Aortic smooth muscle cell (primary cell): ENCODE measurements at places on chromosomes 3 and 15. TPM values are rescaled to one million over a fixed set of nuclear protein-coding genes. Genes with fewer than 3 reads are reported as not detected.

The FOXL2 gene
- total RNA-seq: not detected in 2 replicates

The PPP1R14D gene
- total RNA-seq: not detected in 2 replicates

The TMEM40 gene
- total RNA-seq: not detected in 2 replicates

The ABHD17C gene
- total RNA-seq: 15.2 and 15.4 TPM in 2 replicates

The CHSY1 gene
- total RNA-seq: 71.4 and 74.4 TPM in 2 replicates

The GOLGA6L7 gene
- total RNA-seq: not detected in 2 replicates

The IL17RE gene
- 3.5 and 4.4 TPM in 2 replicates for total RNA-seq

The LMAN1L gene
- total RNA-seq: 0.13 and 0.25 TPM in 2 replicates

The TOP2B gene
- total RNA-seq: 87.1 and 110 TPM in 2 replicates

The P2RY14 gene
- total RNA-seq: not detected in 2 replicates

The INSYN1 gene
- total RNA-seq: 3.0 and 5.2 TPM in 2 replicates

The ZBTB20 gene
- 34.8 and 37.1 TPM in 2 replicates for total RNA-seq

The IGSF10 gene
- total RNA-seq: 1.7 and 2.0 TPM in 2 replicates

The TERC gene
- 36.7 and 65.9 TPM in 2 replicates for total RNA-seq

The MYL3 gene
- total RNA-seq: not detected in 2 replicates

The UBA3 gene
- 68.7 and 81.8 TPM in 2 replicates for total RNA-seq

The MCF2L2 gene
- total RNA-seq: 0.31 and 2.4 TPM in 2 replicates

The CPEB1 gene
- 11.8 and 14.8 TPM in 2 replicates for total RNA-seq

The FES gene
- total RNA-seq: 18.5 and 24.4 TPM in 2 replicates

The UROC1 gene
- total RNA-seq: not detected in 2 replicates

The PLA2G4B gene
- total RNA-seq: 0.50 and 0.79 TPM in 2 replicates

The ERICH6 gene
- total RNA-seq: 0.06 and 0.13 TPM in 2 replicates

The TMEM207 gene
- total RNA-seq: not detected in 2 replicates

The CD200 gene
- total RNA-seq: 4.0 and 6.1 TPM in 2 replicates

The ADGRG7 gene
- 52.7 TPM in 1 of 2 replicates, not detected in the other for total RNA-seq

The FOXL2NB gene
- total RNA-seq: not detected in 2 replicates

The USF3 gene
- total RNA-seq: 3.8 and 5.3 TPM in 2 replicates

The RPUSD2 gene
- 8.9 and 12.6 TPM in 2 replicates for total RNA-seq

The PRKAR2A gene
- total RNA-seq: 25.8 and 30.6 TPM in 2 replicates
